ENCODE measurements at places on chromosomes 3 and 15. TPM values are rescaled to one million over a fixed set of nuclear protein-coding genes. Genes with fewer than 3 reads are reported as not detected.

DNA sequence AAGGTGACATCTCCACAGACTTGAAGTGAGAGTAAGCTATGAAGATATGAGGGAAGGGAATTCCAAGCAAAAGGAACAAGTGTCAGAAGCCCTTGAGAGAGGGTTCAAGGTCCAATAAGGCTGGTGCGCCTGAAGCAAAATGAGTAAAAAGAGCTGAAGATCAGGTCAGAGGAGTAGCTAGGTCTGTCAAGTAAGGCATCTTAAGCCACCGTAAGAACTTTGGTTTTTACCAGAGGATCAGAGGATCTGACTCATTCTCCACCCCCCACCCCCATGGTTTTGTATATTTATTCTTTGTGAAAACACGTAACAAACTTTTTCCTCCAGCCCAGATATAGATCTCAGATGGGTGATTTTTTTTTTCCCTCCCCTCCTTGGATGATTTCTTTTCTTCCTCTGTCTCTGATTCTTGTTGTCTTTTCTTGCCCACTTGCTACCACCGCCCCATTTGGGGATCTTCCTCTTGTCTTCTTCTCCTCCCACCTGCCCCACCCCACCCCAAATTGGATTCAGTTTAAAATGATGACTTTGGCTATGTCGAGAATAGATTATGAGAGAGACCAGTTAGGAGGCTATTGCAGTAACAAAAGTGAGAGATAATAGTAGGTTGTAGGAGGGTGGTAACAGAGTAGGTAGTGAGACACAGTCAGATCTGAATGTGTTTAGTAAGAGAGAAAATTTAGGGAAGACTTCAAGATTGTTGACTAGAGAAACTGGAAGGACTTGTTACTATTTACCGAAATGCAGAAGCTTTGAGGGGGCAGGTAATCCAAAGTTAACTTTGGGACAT lies 6.1 kb downstream of the TRMT10C start:
- no peak for DNase-seq

DNA sequence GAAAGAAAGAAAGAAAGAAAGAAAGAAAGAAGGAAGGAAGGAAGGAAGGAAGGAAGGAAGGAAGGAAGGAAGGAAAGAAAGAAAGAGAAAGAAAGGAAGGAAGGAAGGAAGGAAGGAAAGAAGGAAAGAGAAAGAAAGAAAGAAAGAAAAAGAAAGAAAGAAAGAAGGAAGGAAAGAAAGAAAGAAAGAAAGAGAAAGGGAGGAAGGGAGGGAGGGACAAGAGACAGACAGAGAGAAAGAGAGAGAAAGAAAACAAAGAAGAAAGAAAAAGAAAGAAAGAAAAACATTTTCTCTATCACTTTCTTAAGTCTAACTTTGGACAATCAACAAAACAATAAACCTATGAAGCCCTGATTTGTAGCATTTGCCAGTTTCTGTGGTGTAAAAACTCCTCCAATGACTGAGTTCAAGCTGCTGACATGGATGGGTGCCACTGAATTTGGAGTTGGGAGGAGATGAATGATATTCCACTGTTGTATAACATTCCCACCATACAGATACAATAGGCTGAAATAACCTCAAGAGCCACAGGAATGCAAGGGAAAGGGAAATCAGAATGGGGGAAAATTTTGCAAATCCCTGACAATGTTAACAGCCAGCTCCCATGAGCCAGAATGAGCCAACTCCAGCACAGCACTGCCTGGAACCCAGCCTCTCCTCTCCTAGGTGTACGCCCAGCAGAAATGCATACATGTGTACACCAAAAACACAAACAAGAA lies 15.0 kb upstream of the RTP3 start:
- no peak for DNase-seq

DNA sequence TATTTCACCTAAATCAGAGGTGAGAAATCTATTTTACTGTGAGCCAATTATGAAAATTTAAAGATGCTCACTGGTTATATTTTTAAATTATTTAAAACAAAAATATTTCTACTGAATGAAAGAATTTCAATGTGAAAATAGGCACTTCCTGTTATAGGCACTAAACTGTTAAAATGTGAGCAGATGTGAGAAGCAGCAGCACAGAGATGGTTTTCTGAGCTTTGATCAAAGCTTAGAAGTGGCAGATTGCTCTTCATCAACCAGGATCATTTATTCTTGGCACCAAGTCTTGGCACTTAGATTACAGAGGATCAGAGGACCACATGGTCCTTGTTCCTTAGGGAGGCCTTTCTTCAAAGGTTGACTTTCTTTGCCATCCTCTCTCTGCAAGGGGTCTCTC lies 18.0 kb upstream of the TSC22D2 start:
- no peak for DNase-seq

GRCh38 chr3:72810063-72810462 lies 38.2 kb downstream of the SHQ1 start:
- no peak for DNase-seq

DNA sequence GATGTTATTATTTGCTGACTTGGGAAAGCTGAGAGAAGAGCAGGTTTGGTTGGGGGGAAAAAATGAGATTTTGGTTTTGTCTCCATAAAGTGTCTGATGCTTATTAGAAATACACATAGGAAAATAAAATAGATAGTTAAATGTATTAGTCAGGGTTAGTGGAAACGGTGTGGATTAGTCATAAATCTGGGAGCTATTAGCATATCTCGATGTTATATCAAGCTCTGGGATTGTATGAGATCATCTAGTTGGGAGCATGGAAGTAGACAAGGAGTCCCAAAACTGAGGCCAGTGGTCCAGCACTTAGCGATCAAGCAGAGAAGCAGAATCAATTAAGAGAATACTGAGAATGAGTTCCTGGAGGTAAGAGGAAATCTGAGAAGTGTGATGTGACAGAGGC lies 845.5 kb downstream of the ROBO2 start:
- DNase-seq, result no peak

GRCh38 chr15:29130951-29131839 lies 138.4 kb downstream of the NSMCE3 start:
- DNase-seq, result no peak

GRCh38 chr15:28889346-28889745 lies 3.6 kb downstream of the APBA2 start:
- DNase-seq, result no peak

DNA sequence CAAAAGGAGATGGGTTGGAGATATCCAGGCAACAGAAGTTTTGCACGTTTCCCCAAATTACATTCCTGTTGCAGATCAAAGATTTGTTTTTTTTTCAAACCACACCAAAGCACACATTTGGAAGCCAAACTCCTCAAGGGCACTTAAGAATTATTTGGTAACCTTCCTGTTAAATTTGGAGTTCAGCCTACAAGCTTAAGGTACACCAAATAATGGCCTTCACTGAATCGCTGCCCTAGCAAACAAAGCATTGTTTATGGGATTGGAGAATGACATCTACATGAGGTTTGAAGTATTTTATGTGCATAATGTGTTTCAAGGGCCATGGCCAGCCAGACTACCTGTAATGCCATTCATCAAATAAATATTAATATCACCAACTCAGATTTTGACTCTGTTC lies 357.9 kb downstream of the RORA start:
- no peak for DNase-seq

Gene NANOGP8
- not detected for total RNA-seq

Gene CHRNA3
- 0.41 TPM for total RNA-seq

Gene PPIP5K1
- 21.6 TPM for total RNA-seq

DNA sequence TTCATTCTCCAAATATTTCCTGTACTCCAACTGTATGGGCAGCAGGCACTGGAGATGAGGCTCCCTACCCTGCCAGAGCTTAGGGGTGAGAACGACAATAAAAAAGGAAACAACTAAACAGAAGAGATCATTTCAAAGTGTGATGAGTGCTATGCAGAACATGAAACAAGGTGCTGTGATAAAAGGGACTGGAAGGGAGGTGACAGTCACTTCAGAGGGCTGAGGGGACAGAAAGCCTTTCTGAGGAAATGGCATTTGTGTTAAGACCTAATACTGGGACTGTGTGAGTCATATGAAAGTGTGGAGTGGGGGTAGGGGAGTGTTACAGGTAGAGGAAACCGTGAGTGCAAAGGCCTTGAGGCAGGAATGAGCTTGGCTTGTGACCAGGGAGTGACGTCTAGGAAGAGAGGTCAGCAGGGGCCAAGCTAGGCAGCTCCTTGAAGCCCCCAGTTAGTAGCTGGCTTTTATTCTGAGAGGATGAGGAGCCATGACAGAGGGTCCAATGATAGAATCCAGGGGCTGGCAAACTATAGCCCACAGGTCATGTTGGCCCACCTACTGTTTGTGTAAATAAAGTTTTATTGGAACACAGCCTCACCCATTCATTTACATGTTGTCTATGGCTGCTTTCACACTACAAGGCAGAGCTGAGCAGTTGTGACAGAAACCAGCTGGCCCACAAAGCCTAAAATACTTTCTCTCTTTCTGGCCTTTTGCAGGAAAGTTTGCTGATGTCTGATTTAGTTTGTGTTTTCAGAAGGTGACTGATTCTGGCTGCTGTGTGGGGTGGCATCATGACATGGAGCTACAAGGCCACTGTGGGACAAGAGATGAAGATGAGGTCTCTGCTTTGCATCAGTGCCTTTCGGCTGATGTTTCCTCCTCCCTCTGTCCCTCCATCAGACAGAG lies 56.6 kb downstream of the LSM3 start:
- DNase-seq, result no peak

GRCh38 chr15:61762676-61763075 lies 297.6 kb downstream of the VPS13C start:
- DNase-seq, result no peak

Gene SERINC4
- 0.41 TPM for total RNA-seq

Gene PLSCR2
- not detected for total RNA-seq

Gene PLA2G4E
- total RNA-seq, result not detected

Measured in frontal cortex (tissue), 4 donors.